ENCODE measurements at places on chromosomes 4 and X. TPM values are rescaled to one million over a fixed set of nuclear protein-coding genes. Genes with fewer than 3 reads are reported as not detected.
A peak's percentile ranks its signal among the peaks of the same experiment; 100 is the strongest.

The FGFBP1 gene
- not detected for total RNA-seq

The PLS3 gene
- total RNA-seq: 0.45 TPM

The SORBS2 gene
- not detected for total RNA-seq

DNA sequence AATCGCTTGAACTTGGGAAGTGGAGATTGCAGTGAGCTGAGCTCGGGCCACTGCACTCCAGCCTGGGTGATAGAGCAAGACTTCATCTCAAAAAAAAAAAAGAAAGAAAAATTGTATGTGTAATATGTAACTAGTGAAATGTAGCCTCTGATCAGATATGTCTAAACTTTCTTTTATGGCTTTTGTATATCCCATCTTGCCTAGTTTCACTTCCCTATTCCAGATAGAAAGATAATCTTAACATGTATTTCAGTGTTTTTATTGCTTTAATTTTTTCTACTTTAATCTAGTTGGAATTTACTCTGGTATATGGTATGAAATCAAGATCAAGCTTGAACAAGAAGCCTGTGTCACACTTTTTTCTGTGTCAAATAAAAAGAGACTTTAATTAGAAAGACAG lies 1.9 kb upstream of the ZNF41 start:
- DNase-seq: no peak

DNA sequence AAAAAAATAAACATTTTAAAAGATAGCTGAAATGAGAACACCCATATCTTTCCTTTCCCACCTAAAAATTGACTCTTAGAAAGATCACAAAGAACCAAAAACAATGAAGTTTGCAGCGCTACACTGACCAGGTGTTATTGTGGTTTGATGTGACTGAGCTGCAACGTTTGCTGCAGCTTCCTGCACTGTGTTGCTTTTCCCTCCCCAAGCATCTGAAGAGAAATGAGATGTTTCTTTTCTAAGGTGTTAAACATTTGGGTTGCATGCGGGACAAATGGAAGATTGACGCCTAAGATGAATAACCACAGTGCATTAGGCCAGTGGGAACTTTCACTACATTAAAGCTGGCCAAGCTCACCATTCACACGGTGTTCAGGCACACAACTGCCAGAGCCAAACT lies 8.9 kb downstream of the LEF1 start:
- DNase-seq: no peak

DNA sequence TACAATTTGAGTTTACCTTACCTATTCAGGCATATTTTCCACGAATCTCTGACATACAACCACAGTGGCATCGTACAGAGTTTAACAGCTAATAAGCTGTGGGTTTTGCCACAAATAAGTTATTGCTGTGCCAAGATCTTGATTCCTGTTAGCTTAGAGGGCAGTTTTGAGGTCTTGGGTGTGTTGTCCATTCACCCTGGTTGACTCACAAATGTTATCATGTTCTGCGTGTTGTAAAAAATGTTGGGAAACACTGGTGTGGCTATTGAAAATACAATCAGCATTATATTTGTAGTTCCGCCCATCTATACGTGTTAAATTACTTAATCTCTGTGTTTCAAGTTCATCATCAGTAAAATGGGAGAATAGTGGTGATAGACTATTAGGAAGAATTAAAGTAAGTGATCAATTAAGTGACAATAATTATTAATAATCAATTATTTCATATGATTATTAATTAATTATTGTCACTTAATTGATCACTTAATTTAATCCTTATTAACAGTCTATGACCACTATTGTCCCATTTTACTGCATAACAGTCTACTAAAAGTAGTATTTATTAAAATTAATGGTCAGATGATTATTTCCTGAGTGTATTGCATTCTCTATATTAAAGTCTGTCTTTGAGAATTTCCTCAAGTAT lies 96.3 kb downstream of the TMA16 start:
- peak; percentile 33 for DNase-seq

GRCh38 chrX:34382416-34382815 lies 250.3 kb upstream of the FAM47A start:
- DNase-seq: no peak

The VCX2 gene
- total RNA-seq: not detected

GRCh38 chr4:147123146-147123545 lies 177.5 kb upstream of the TTC29 start:
- DNase-seq: no peak

DNA sequence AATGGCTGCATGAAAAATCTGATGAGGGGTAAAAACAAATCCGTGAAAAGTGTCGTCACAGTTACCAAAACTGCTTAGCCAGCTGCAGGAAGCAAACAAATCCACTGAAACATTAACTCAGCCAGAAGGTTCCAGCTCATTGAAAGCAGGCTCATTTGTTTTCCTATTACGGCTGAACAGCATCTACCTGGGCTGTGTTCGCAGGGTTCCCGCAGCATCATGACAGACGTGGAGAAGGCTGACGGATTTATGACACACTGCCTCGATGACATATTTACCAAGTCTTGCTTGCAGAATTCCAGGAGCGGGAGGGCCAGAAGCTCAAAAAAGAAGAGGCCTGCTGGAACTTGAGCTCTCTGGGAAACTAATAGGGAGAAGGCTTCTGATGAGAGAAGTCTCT lies 781.1 kb downstream of the RAB28 start:
- no peak for DNase-seq

The NPY1R gene
- total RNA-seq: not detected

DNA sequence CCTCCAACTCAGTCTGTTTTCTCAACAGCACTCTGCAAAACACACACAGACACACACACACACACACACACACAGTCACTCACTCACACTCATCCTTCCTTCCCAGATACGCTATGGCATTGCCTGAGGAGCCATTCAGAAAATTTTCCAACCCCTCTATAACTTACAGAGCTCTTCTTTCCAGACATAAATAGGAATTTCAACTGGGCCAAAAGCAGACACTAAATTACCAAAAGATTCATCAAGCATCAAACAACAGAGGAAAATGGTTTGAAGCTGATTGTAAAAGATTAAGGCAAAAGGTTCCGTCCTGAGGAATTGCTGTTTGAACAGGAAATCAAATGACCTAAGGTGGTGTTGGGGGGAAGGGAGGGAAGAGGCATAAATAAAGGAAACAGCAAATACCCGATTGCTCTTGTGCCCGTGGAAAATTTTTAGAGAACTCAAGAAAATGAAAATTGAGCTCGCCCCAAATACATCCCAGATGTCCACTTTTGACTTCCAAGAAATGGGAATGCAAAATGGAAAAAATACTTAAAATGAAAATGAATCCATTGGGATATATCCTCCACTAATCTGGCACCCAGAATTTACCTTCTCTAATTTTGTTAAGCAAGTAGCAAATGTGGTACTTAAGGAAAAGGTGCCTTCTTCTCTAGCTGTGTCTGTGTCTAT lies 183.6 kb downstream of the QDPR start:
- DNase-seq: no peak

- no peak for DNase-seq
Measured at GRCh38 chr4:2298532-2298991, 36.7 kb upstream of the MXD4 start.

The NMU gene
- not detected for total RNA-seq

The FRMD7 gene
- total RNA-seq: not detected

GRCh38 chrX:20265221-20265725 lies 1.4 kb downstream of the RPS6KA3 start:
- DNase-seq: peak; percentile 24

GRCh38 chr4:131531087-131531486 lies 1618.0 kb upstream of the PCDH10 start:
- DNase-seq: no peak

DNA sequence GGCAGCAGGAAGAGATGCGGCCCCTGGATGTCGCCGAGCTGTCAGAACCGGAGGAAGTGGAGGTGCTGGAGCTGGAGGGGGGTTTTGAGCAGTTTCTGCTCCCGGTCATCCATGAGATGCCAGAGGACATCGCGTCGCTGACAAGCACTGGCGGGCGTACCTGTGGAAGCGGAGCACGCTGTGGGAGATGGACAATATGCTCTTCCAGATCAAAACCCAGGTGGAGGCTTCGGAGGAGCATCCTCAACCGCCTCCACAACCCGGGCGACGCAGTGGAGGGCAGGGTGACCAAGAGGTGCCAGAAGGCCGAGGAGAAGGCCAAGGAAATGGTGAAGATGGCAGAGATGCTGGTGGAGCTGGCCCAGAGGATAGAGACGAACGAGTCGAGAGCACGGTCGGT lies 7.6 kb upstream of the CCNQ start:
- no peak for DNase-seq

The DGKK gene
- not detected for total RNA-seq

DNA sequence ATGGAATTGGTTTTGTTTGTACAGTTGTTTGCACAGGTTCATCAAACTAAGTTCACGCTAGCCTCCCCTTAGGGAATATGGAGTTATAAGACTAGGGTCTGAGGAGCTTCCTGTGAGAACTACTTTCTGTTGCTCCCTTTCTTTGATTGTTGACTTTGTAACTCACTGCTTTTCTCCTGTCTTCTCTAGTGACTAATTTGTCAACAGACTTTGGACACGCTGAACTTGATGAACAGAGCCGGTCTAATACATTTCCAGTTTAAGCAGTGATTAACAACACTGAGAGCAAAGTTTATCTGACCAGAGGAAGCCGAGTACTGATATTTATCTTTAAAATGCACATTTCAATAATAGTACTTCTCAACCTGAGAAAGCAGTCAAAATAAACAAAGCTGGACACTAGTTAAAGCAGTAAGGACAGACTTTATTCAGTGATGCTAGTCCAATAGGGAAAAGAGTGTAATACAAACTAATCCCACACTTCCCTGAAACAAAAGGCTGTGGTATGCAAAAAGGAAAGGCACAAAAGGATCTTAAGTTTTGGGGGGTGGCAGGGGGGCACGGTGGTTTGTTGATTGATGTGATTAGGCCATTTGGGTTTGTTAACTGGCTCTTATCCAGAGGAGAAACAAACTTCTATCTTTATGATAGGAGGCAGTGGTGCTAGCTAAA lies 2.7 kb upstream of the NUDT9 start:
- DNase-seq: no peak

GRCh38 chr4:83213640-83214039 lies 71.0 kb downstream of the COQ2 start:
- no peak for DNase-seq

GRCh38 chrX:153648358-153649177 lies 1.6 kb downstream of the DUSP9 start:
- no peak for DNase-seq

DNA sequence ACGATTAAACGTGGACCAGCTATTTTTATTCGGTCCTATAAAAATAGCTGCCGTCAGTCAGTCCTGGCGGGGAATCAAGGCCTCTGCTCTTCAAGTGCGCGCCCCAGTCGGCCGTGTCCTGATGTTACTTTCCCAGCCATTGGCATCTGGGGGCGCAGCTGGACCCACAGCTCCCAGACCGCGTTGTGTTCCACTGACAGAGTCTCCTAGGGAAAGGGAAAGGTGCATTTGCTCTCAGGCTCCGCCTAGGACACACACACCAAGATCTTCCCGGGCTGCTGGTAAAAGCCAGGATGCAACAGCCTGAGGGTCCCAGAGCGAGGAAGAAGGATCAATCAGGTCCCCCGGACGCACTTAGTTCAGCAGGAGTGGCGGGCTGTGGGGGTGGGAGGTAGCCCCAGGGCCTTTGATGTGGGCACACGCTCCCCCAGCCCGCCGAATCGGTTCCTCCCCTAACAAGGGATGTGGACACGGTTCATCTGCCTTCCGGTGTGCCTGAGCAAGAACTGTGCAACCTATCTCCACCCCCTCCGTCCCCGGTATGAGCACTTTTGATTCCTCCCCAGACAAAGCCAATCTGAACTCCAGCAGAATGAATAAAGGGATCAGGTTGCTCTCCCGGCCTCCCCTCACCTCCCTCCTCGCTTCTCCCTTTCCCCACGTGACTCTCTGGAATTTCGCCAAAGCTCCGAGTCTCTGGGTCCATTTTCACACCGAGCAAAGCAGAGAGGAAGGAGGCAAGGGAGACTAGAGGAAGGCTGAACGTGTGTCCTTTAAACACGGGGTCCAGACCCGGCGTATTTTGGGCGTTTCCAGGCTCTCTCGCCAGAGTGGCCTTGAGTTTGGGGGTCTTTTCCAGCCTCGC lies 626 bp upstream of the FRAS1 start:
- peak; percentile 15 for DNase-seq

- no peak for DNase-seq
Measured at GRCh38 chr4:67635331-67635730, 65.6 kb downstream of the UBA6 start.

DNA sequence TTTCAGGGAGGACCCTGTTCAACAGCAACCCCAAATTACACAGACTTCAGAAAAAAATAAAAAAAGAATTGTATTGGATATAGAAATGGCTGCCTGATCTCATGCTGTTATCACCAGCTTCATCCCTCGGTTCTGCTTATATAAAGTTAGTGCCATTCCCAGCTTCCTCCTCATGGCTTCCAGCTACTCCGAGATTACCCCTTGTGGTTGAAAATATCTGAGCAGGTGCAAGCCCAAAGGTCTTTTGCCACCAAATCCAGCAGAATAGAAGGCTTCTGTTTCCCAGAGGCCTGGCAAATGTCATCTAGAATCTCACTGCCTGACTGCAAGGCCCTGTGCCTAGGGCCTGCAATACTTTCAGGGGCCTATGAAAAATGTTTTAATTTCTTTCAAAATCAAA lies 13.8 kb upstream of the HPGDS start:
- no peak for DNase-seq

The SLC4A4 gene
- total RNA-seq: 0.14 TPM

DNA sequence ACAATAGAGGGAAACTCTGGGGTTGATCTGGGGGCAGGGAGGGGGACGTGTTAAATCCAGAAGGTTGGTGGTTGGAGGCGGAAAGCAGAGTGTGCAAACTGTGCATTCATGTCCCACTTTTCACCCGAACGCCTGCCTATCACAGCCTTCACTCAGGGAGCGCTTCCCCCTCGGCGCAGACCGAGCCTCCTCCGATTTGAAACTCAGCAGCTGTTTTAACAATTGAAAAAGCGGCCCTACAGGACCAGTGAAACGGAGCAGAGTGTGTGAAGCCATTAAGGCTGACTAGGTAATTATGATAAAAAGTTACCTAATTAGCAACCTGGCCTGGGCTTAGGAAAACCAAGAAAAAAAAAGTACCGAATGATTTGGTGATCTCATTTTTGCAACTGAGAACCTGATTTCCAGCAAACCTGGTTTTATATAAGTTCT lies 685 bp upstream of the NDNF start:
- no peak for DNase-seq

The CXorf49 gene
- total RNA-seq: not detected

DNA sequence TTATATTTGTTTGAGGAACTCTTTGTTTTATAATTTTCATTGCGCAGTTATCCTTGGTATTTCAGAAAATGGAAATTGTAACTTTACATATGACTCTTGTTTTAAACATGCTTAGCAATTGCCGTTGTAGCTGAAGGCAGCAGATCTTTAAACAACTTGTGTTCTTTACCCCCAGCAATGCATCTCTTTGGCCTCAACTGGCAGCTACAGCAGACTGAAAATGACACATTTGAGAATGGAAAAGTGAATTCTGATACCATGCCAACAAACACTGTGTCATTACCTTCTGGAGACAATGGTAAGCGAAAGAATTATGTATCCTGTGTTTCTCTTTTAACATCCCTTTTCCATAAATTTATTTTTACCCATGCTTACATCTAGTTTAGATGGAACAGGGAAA lies 263.6 kb downstream of the DCTD start:
- no peak for DNase-seq

Data from CD4-positive, alpha-beta T cell (primary cell).